ENCODE measurements at places on chromosomes 2 and 18.

DNA sequence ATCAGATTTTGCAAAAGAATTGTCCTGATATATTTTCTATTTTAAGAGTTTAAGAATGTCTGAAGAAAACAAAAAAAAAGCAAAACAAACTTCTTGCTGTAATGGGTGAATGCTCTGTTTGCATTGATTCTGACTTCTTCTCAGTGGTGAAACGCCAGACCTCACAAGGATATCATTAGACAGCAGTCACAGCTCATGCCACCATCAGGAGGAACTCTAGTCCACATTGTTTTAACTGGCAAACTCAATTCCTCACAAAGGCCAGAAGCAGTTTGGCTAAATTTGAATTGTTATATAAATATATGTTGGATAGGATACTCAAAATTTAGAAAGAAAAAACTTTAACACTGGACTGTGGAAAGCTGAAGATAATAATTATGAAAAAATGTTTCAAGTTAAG lies 89.4 kb downstream of the DOK6 start:
- H3K36me3 ChIP-seq, result peaks cover 2% of the 10 kb centered on the region
- H3K4me3 ChIP-seq, result no peak overlapping the region
- no peak overlapping the region for H3K27ac ChIP-seq
- H3K4me1 ChIP-seq, result no peaks in the 10 kb centered on the region
- no peak for DNase-seq

GRCh38 chr2:138997856-138998517 lies 217.8 kb upstream of the NXPH2 start:
- no peaks in the 10 kb centered on the region for H3K4me1 ChIP-seq
- DNase-seq, result no peak
- H3K36me3 ChIP-seq, result no peaks in the 10 kb centered on the region
- H3K27me3 ChIP-seq, result no peaks in the 10 kb centered on the region

GRCh38 chr2:95012881-95013550 lies 12.5 kb upstream of the MAL start:
- H3K36me3 ChIP-seq, result no peaks in the 10 kb centered on the region
- no peak overlapping the region for H3K4me3 ChIP-seq
- no peak for DNase-seq
- H3K27ac ChIP-seq, result no peak overlapping the region
- H3K27me3 ChIP-seq, result peaks cover 9% of the 10 kb centered on the region

GRCh38 chr18:54109131-54109683 lies 115.3 kb downstream of the MBD2 start:
- DNase-seq, result no peak
- no peak overlapping the region for H3K4me3 ChIP-seq
- H3K27ac ChIP-seq, result no peak overlapping the region
- peaks cover 8% of the 10 kb centered on the region for H3K27me3 ChIP-seq
- peaks cover 3% of the 10 kb centered on the region for H3K36me3 ChIP-seq

- H3K4me3 ChIP-seq, result no peak overlapping the region
- H3K4me1 ChIP-seq, result peaks cover 2% of the 10 kb centered on the region
- H3K36me3 ChIP-seq, result no peaks in the 10 kb centered on the region
- no peak for DNase-seq
- H3K27ac ChIP-seq, result no peak overlapping the region
- H3K27me3 ChIP-seq, result peaks cover 21% of the 10 kb centered on the region
These were observed 115.0 kb downstream of the CELF4 start for GRCh38 chr18:37450434-37451132.

GRCh38 chr2:60301726-60302125 lies 251.7 kb downstream of the BCL11A start:
- no peaks in the 10 kb centered on the region for H3K4me1 ChIP-seq
- DNase-seq, result no peak
- H3K4me3 ChIP-seq, result no peak overlapping the region
- no peaks in the 10 kb centered on the region for H3K27me3 ChIP-seq
- H3K36me3 ChIP-seq, result no peaks in the 10 kb centered on the region
- H3K27ac ChIP-seq, result no peak overlapping the region

DNA sequence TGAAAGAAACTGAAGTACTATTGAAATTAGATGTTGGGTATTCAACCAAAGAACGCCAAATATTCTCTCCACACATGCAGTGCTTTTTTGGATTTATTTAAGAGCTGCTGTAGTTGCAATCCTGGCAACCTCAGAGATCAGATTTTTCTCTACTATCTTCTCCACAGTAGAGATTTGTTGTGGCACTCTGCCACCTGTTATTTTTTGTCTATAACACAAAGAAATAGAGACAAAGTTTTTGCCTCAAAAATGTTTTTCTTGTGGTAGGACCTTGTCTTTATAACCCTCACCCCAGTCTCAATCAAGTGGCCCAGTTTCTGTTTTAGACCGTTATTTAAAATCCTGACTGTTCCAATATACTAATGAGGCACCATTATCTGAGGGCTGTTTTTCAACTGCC lies 79.4 kb downstream of the SCG2 start:
- H3K4me1 ChIP-seq, result no peaks in the 10 kb centered on the region
- no peak overlapping the region for H3K4me3 ChIP-seq
- H3K36me3 ChIP-seq, result no peaks in the 10 kb centered on the region
- no peak overlapping the region for H3K27ac ChIP-seq

DNA sequence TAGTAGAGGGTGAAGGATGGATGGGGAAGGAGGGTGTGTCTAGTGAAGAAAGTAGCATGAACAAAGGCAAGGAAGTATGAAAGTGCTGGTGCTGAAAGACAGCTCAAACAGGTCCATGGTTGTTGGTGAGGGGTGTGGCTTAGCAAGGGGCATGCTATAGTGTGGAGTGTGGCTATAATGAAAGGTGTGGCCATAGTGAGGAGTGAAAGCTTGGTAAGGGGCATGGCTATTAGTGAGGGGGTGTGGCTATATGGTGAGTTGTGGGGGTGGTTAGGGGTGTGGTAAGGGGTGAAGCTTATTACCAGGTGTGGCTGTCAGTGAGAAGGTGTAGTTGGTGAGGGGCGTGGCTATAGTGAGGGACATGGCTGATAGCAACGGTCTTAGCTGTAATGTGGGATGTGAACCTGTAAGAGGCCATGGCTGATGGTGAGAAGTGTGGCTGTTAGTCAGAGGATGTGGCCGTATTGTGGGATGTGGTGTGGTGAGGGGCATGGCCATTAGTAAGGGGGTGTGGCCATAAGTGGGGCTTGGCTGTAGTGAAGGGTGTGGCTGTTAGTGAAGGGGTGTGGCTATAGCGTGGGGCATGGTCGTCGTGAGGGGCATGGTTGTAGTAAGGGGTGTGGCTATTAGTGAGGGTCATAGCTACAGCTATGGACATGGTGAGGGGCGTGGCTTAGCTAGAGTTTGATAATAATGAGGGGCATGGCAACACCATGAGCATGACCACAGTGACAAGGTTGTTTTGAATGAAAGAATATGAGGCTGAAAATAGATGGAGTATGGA lies 549.6 kb downstream of the FBXO15 start:
- no peak for DNase-seq
- no peak overlapping the region for H3K27ac ChIP-seq
- H3K36me3 ChIP-seq, result no peaks in the 10 kb centered on the region
- no peaks in the 10 kb centered on the region for H3K27me3 ChIP-seq
- no peak overlapping the region for H3K4me3 ChIP-seq
- H3K4me1 ChIP-seq, result no peaks in the 10 kb centered on the region

- peak overlapping the region; percentile 87 for H3K4me3 ChIP-seq
- H3K27ac ChIP-seq, result peak overlapping the region; percentile 94
- H3K27me3 ChIP-seq, result no peaks in the 10 kb centered on the region
- peaks cover 27% of the 10 kb centered on the region for H3K4me1 ChIP-seq
These were observed 24.6 kb upstream of the KCMF1 start for GRCh38 chr2:84946204-84947009.

DNA sequence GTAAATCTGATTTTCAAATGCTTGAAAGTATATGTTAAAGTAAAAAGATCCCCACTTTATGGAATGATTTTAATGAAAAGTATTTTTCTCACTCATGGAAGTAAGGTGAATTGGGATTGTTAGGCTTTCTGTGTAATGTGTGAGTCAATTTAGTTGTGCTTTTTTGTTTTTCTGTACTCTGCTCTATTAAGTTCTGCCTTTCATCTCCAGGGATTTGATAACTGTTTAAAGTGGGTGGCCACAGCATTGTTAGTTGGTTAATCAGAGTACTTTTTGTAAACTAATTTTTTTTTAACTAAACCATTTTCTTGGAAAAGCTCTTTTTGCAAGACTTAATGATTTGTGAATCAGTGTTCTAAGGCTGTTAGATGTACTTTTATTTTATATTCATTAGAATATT lies 76.8 kb downstream of the ABI2 start:
- H3K36me3 ChIP-seq, result peaks cover 6% of the 10 kb centered on the region
- DNase-seq, result no peak
- H3K27me3 ChIP-seq, result no peaks in the 10 kb centered on the region

DNA sequence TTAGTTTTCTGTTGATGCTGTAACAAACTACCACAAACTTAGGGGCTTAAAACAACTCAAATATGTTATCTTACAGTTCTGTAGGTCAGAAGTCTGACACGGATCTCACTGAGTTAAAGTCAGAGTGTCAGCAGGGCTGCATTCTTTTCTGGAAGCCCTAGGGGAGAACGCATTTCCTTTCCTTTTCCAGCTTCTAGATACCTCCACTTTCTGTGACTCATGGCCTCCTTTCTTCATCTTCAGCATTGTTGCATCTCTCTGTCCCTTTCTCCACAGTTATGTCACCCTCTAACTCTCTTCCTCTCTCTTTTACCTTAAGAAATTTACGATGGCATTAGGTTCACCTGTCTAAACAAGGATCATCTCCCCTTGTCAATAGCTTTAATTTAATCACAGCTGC lies 13.3 kb upstream of the PPP4R1 start:
- H3K4me3 ChIP-seq, result no peak overlapping the region
- peaks cover 2% of the 10 kb centered on the region for H3K36me3 ChIP-seq
- no peaks in the 10 kb centered on the region for H3K4me1 ChIP-seq
- peaks cover 31% of the 10 kb centered on the region for H3K27me3 ChIP-seq
- no peak overlapping the region for H3K27ac ChIP-seq
- DNase-seq, result no peak

DNA sequence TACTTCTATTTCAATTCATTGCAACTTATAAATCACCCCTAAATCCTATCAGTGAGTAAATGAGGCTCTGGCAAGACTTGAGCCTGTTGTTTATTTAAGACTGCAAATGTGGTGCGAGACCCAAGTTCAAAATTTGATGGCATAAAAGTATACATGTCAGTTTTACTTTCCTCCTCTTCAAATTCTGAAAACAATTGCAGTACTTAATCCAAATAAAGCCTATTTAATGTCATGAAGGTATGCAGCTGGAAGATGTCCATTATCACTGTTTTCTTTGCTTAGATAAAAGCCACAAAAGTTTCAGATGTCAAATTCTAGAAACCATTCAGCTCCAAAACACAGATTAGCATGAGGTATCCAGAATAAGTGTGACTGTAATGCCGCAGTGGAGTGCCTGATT lies 3.3 kb downstream of the APCDD1 start:
- H3K4me3 ChIP-seq, result no peak overlapping the region
- no peak for DNase-seq
- H3K27me3 ChIP-seq, result peaks cover 55% of the 10 kb centered on the region
- no peak overlapping the region for H3K27ac ChIP-seq

DNA sequence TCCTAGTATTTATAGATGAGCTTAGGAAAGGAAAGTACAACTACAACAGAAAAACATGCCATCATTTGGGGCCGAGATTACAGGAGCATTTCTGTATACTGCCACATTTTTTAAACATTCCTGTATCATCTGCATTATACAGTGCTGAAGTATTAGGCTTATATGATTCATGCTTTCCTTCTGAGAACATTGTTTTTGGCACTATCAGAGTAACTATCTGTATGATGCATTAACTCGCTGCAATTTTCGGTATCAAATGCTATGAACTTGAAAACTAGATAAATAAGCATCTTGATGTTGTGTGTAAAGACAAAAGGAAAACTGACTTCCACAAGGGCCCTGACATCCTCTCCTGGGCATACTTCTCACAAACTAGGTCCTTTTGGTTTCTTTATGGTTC lies 102.0 kb downstream of the RIT2 start:
- H3K4me3 ChIP-seq, result no peak overlapping the region
- H3K27ac ChIP-seq, result no peak overlapping the region
- no peaks in the 10 kb centered on the region for H3K36me3 ChIP-seq
- no peaks in the 10 kb centered on the region for H3K4me1 ChIP-seq
- no peaks in the 10 kb centered on the region for H3K27me3 ChIP-seq
- DNase-seq, result no peak

DNA sequence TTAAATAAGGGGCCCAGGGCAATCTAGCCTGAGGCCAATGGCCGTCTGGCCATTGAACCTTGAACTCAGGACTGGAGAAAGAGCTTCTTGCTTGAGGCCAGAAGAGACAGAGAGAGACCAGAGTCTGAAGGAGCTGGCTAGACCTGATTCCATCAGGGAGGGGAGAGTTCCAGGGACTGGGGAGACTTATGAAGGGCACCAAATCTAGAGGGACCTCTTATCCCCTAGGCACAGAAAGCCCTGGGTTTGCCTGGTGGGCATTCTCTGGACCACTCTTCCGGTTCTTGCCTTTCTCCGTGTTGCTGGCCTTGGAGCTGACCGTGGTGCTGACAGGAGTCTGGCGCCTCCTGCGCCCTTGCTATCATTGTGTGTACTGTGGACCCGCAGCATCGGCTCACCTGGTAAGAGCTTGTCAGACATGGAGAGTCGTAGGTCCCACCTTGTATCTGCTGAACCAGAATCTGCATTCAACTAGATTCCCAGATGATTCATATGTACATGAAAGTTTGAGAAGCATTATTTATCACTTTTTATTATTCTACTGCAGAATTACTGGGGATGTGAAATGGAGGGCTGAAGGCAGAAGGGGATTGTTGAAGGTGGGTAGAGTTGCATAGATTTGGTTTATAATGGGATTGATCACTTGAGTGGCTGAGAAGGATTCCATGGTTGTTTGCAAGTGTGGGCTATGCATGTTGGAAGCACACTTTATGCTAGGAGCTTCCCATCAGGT lies 4.3 kb upstream of the TRPM8 start:
- no peaks in the 10 kb centered on the region for H3K4me1 ChIP-seq
- no peak overlapping the region for H3K4me3 ChIP-seq
- DNase-seq, result no peak
- H3K36me3 ChIP-seq, result peaks cover 3% of the 10 kb centered on the region
- no peak overlapping the region for H3K27ac ChIP-seq
- H3K27me3 ChIP-seq, result peaks cover 38% of the 10 kb centered on the region

- no peaks in the 10 kb centered on the region for H3K36me3 ChIP-seq
- no peak for DNase-seq
- H3K4me3 ChIP-seq, result no peak overlapping the region
These were observed 18.9 kb downstream of the REV1 start for GRCh38 chr2:99470957-99471356.

DNA sequence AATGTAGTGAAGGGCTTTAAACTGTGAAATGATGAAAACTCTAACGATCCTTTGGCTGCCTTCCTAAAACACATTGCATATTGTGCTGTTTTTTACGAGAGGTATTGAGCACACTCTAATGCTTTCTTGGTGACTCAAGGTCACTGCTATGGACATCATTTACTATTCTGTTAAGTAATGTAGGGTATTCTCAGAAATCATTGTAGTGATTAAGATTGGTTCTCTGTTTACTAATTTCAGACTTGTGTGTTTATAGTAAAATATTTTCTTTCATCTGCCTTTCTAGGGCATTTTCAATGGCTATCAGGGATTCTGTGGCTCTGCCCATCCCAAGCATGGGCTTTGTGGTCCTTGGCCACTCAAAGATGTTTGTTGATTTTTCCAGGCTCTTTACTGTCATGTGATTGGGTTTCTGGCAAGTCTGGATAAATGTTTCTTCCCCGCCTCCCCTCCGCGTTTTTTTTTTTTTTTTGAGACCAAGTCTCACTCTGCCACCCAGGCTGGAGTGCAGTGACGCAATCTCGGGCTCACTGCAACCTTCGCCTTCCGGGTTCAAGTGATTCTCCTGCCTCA lies 29.3 kb downstream of the UBE2F start:
- no peak overlapping the region for H3K4me3 ChIP-seq
- peaks cover 10% of the 10 kb centered on the region for H3K4me1 ChIP-seq
- no peak overlapping the region for H3K27ac ChIP-seq
- peaks cover 3% of the 10 kb centered on the region for H3K36me3 ChIP-seq
- no peaks in the 10 kb centered on the region for H3K27me3 ChIP-seq
- no peak for DNase-seq

Measured in T-helper 17 cell (primary cell).